Dermis microvascular lymphatic vessel endothelial cell (primary cell): ENCODE measurements at places on chromosomes 16 and 17. TPM values are rescaled to one million over a fixed set of nuclear protein-coding genes. Genes with fewer than 3 reads are reported as not detected.

Gene RHOT2
- total RNA-seq = 23.5 and 33.8 TPM in 2 replicates

Gene NPIPA3
- total RNA-seq = 0.25 and 0.26 TPM in 2 replicates

Gene GRAPL
- total RNA-seq = 23.5 and 56.0 TPM in 2 replicates

Gene CCL2
- 67.7 and 102 TPM in 2 replicates for total RNA-seq

Gene SLC6A2
- under 0.01 TPM in 1 of 2 replicates, not detected in the other for total RNA-seq

Gene TMEM92
- total RNA-seq = under 0.01 TPM in 1 of 2 replicates, not detected in the other
